ENCODE measurements at places on chromosomes 3 and 15.

DNA sequence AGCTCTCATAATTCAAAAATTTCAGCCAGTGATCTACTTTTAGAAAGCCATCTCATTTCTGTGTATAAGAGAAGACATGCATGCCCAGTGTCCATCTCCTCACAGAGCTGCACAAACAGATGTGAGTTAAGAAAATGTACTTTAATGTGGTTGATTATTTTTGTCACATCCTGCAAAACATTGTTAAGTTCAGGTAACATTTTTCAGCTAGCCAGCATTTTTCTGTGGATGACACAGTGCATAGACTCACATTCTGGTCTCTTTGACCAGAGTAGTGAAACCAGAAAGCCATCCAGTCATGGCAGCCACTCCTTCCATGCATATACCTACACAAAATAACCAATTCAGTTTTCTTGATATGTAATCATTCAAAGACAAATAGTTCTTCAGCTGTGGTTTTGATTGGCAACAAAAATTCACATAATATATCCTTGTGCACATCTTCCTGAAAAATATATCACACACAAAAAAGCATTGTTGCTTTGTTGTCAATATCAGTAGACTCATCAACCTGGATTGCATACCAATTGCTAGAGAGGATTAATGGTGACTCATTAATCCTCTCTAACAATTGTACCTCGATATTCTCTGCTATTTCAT, 2.1 kb upstream of the PLSCR1 start:
- no peak for DNase-seq

DNA sequence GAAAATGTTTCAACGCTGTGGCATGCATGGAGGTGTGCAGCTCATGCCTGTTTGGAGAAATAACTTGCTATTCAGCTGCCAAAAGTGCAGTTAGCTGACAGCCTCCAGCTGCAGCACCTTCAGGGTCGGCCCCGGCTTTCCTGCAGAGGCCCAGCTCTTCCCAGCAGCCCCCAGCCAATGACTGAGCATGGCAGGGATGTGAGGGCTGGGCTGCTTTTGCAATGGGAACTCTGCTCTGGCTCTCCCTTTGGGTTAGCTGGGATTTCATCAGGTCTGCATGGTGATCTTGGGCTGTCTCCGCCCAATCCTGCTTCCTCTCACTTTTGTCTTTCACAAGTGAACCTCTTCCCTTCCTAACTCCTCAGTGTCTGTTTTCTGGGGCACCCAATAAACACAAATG, 396.6 kb downstream of the EPHB1 start:
- DNase-seq: no peak

- no peak for DNase-seq
These were observed 168.6 kb downstream of the APBA2 start for GRCh38 chr15:29054171-29055045.

DNA sequence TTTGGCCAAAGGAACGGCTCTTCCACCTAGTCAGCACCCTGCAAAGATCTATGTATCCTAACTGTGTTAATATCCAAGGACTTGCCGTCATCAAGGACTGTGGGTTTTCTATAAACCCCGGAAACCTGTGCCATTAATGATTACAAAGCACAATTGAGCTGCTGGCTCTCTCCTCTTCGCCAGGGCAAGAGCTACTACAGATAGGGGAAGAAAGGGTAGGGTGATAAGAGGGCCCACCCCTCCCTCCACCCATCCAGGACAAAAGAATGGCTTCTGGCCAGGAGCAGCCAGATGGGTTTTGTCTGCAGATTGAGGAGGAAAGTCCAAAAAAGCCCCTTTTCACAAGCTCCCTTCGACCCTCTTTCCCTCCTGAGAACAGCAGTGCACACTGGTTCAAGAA, 9.9 kb downstream of the RFT1 start:
- no peak for DNase-seq

DNA sequence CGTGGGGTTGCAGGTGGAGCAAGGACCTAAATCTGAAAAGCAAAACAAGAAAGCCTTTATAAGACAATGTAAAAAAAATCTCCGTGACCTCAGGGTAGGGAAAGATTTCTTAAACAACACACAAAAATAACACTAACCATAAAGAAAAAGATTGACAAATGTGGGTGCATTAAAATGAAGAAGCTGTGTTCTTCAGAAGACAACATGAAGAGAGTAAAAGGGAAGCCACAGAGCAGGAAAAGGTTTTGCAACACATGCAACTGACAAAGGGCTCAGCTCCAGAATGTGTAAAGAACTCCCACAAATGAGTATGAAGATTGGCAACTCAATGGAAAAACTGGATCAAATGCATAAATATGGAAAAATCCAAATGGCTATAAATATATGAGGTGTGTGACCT, 74.2 kb downstream of the MAGEF1 start:
- no peak for DNase-seq

DNA sequence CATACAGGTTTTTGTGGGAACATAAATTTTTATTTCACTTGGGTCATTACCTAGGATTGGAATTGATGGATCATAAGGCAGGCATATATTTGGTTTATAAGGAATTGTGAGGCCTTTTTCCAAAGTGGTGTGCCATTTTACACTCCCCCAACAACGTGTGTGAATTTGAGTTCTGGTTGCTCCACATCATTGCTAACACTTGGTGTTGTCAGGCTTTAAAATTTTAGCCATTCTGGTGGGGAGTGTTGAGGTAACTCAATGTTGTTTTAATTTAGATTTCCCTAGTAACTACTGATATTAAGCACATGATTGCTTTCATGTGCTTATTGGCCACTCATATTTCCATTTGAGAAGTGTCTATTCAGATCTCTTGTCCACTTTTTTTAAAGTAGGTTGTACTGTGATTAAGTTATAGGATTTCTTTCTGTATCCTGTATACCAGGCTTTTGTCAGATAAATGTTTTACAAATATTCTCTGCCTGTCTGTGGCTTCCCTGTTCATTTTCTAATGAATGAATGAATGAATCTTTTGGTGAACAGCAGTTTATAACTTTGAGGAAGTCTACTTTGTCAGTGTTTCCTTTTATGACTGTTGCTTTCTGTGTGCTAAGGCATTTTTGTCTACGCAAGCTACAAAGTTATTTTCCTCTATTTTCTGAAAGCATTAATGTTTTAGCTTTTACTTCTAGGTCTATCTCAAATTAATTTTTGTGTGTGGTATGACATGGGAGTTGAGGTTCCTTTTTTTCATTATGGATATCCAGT, 17.9 kb upstream of the NR2C2 start:
- no peak for DNase-seq

DNA sequence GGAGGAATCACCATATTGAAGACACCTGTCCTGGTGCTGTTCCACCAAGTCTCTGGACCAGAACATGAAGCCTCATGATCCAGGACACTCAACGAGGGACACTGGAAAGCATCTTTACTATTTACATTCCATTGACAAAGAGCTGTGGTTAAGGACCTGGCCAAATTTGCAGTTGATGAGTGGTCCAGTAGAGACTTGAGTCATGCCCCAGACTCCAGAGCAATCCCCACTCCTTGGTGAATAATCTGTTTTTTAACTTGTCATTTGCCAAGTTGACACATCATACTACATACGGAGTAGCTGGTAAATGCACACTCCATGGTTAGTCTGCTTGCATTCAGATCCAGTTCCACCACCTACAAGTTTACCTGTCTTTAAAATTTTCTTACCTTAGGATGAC, 1.2 kb upstream of the COL6A6 start:
- no peak for DNase-seq

- DNase-seq: no peak
These were observed 39.4 kb upstream of the SNRK start for GRCh38 chr3:43246976-43247375.

DNA sequence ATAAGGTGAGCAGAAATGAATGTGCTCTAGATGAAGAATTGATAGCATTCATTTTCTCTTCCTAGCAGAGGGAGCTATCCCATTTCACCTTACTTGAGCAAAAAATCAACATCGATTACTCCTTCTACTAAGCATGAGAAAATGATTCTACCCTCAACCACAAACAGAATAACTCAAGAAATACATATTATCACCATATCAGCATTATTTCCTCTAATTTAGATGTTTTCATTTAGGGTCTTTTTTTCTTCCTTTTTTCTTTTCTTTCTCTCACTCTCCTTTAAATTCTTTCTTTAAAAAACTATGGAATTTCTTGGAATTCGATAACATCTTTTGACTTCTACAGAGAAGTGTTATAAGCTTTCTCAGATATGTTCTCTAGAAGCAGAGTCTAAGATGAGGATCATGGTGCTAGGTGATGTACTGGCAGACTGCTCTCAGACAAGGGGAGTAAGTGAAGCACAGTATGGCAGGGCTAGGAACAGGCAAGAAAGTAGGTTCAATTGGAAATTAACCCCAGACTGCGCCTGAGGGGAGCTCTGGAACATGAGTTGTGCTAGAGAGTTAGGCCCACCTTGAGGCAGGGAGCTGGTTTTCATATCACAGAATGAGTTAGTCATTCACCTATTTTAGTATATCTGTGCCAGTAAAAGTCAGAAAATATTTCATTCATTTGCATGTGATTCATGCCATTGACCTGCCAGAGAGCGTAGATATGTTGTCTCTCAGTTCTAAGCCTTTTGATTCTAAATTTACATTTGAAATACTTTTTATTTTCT, 279.2 kb upstream of the KCNH8 start:
- no peak for DNase-seq
